ENCODE measurements at places on chromosomes 4 and X. TPM values are rescaled to one million over a fixed set of nuclear protein-coding genes. Genes with fewer than 3 reads are reported as not detected.

DNA sequence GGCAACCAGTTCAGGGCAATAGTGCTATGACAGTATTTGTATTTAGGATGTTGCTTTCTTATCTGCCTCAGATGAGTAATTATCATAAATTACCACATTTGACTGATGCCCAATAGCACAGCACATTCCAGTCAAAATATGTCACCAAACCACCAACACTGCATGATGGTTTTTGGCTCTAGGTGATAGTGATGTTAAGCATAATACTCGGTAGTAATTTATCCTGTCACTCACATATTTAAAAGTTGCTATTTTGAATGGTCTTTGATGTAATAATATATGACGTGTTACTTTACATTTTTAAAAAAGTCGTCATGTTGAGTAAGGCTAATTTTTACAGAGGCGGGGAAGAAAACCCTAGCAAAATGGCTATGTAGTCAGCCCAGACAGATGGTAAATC lies 42.5 kb downstream of the UNC5C start:
- no peak for DNase-seq

DNA sequence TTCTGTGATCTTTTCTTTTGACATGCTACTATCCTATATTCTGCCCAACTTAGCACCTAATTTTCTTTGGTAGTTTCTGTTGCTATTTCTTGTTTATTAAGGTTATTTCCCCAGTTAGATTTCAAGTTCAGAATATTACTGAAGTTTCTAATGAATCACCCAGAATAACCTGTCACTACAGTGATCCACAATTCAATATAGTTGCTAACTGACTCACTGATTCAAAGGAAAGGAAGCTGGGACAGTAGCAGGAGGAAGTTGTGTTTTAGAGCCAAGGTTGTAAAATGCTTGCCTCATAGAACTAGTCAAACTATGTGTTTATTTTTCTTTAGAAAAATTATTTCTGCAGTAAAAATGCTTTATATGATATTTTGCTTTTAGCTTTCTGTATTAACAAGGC lies 37.4 kb downstream of the PAK3 start:
- no peak for DNase-seq

GRCh38 chr4:73011629-73011985 lies 57.9 kb downstream of the COX18 start:
- DNase-seq = no peak

- DNase-seq = no peak
These were observed 133.0 kb upstream of the TMLHE start for GRCh38 chrX:155745792-155746191.

- DNase-seq = no peak
These were observed 14.0 kb downstream of the TIMP1 start for GRCh38 chrX:47596256-47596655.

GRCh38 chr4:185931986-185932385 lies 120.0 kb upstream of the SORBS2 start:
- DNase-seq = no peak

GRCh38 chr4:168945291-168945690 lies 64.8 kb downstream of the CBR4 start:
- DNase-seq = no peak

GRCh38 chr4:173935622-173936405 lies 347.7 kb downstream of the FBXO8 start:
- DNase-seq = no peak

DNA sequence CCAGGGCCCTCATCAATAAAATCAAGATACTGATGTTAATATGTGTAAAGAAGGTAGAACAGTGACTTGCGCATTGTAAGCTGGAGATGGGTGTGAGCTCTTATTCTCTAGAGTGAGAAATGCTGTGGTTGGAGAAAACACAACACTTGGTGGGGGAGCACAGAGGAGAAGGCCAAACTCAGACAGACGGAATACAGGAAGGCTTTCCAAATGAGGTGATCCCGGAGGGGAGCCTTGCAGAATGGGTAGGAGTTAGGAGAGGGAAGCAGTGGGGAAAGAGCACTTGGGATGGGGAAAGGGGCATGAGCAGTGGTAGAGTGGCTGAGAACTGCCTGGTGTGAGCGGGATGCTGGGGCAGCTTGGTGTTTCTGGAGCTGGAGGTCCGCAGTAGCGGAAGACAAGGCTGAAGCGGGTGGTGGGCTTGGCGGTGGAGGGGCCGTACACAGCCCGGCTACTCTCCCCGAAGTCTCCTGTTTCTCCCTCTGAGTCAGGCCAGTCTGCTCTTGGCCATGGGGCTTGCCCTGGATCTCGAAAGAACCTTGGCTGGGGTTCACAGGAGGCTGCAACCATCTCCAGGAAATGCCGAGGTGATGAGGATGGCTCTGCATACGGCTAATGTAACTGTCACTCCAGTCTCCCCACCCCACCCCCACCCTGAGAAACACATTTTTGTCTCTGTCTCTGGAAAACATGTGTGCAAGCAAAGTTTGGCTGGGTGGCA lies 11.3 kb upstream of the PLAC1 start:
- DNase-seq = no peak

DNA sequence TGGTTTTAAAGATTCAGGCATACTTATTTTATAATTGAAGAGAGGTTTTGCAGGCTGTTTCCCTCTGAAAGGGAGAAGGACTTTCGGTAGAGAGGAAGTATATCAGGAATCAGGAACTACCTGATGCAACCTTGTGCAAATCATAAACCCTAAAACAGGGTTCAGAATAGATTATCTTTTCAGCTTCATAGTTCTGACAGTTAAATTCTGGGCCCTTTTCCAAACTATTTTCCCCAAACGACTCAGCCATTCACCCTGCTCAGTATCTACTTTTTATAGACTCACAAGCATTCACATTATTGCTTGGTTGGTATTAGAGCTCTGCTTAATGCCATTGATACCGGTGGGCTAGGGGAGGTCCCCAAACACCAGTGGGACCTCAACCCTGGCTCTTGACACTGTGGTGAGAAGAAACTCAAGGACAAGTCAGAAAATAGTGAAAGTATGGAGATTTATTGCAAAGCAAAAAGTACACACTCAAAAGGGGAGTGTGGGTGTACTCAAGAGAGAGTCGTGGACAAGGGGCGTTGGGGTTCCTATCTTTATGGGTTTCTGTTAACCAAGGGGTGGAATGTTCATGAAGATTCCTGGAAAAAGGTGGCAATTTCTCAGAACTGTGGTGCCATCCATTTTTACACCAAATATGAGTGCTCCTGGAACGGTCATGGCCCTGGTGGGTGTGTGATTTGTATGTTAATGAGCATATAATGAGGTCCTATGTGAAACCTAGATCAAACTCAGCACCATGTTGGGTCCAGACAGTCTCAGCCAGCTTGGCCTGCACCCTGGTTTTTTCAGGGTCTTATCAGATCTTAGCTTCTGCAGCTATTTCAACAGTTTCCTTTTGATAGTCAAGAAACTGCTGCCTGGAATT lies 238.3 kb downstream of the DCLK2 start:
- DNase-seq = no peak

DDX60 gene
- 7.4 TPM for total RNA-seq

ODAPH gene
- total RNA-seq = not detected

HDX gene
- total RNA-seq = 4.4 TPM

RNF212 gene
- 7.9 TPM for total RNA-seq

CMC4 gene
- total RNA-seq = 21.9 TPM

TENT5D gene
- total RNA-seq = not detected
